ENCODE measurements at places on chromosomes 2 and 18. TPM values are rescaled to one million over a fixed set of nuclear protein-coding genes. Genes with fewer than 3 reads are reported as not detected.

Gene DQX1
- not detected for total RNA-seq

Gene PMAIP1
- 11.9 TPM for total RNA-seq

Gene ATOH8
- total RNA-seq = 4.5 TPM

Gene CFC1
- total RNA-seq = not detected

Gene AOX1
- total RNA-seq = 2.9 TPM

Gene SERPINB5
- 0.13 TPM for total RNA-seq

Gene BCL11A
- total RNA-seq = 0.04 TPM

Gene DCDC2C
- 0.24 TPM for total RNA-seq

Gene TEX44
- not detected for total RNA-seq

Gene SCYGR3
- not detected for total RNA-seq

Gene C2orf66
- 0.07 TPM for total RNA-seq

Gene CAPN14
- 0.05 TPM for total RNA-seq

Gene CYP27A1
- total RNA-seq = 0.34 TPM

Gene CDCA7
- total RNA-seq = 47.0 TPM

Gene LOXL3
- total RNA-seq = 0.40 TPM

Gene CRACDL
- 0.54 TPM for total RNA-seq

Gene MLPH
- 256 TPM for total RNA-seq

Gene ADD2
- total RNA-seq = 23.6 TPM

Gene MERTK
- 2.1 TPM for total RNA-seq

Gene TMEM247
- total RNA-seq = not detected

Gene DSC2
- 1.5 TPM for total RNA-seq

Gene GKN2
- 3.7 TPM for total RNA-seq

Gene METTL5
- 64.8 TPM for total RNA-seq
